ENCODE measurements at places on chromosomes 5 and 9.

DNA sequence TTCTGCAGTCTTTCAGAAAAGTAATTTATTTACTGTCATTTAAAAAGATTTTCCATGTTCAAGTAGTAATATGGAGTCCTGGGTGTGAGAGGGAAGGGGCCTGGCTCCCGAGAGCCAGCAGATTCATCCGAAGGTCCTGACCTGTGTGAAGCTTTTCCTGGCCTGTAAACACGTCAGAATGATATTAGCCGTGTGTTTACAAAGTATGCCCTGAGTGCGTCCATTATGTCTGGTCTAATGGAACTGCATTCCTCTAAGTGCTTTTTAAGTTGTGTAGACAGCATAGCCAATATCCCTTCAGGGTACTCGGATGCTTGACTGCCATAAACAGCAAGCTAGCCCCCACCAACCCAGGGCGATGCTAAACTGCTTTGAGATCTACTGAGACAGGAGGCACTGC is 495.2 kb downstream of the AGTPBP1 start:
- no peak for DNase-seq

DNA sequence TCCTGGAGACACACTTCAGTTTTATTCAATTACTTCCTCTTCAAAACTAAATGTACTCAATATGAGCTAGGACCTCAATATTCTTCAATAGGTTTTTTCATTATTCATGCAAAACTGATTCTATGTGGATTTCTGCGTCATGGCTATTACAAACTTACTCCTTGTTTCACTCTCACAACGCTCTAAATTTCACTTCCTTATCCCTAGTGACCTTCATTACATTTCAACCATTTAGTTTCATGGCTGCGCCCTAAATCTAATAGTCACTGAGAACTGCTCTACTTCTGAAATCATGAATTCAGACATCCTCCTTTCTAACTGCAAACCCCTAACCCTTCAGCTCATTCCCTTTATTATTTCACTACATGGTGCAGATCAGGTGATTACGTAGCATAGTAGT is 93.9 kb downstream of the SLC25A46 start:
- DNase-seq = no peak

DNA sequence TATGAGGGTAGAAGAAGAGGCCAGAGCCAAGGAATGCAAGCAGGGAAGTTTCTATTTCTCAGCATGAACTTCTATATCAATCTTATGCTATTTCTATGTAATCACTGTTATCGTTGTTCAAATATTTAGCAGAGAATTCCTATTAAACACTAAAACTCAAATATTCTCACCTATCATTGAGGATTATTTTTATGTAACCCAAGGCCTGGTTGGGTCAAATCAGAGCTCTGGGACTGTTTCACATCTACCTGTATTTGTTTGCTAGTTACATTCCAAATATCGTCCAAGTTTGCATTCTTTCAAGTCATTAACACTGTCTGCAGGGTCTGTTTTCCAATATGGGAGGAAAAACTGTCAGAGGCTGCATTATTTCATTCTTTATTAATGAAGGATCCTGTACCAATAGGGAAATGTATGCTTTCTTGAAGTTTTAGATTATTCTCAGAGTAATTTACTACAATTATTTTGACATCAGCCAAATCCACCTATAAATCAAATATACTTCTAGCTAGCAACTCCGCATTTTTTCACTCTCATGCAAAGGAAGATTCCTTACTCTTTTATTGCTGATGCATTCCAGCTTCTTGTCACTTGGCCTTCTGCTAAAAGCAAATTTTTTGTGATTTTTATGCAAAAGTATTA is 52.2 kb downstream of the LURAP1L start:
- no peak for DNase-seq

DNA sequence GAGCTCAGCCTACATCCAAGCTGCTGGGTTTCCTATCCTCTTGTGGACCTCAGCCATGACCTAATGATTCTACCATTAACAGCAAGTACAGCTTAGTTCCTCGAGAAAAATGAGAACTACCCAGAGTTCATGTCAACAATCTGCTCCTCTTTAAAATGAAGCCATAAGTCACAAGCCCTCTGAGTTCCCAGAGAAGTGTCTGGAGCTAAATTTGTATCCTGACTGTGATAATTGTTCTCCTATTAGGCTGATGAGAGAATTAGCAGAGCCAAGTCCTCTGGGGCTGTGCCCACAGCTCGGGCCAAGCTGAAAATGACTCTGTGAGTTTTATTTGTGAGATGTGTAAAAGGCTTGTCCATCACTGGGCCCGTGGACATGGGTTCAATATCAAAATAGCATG is 145.1 kb upstream of the SMIM23 start:
- DNase-seq = no peak

- peak; percentile 92 for DNase-seq
These were observed 24.9 kb upstream of the SH3PXD2B start for GRCh38 chr5:172479034-172479783.

DNA sequence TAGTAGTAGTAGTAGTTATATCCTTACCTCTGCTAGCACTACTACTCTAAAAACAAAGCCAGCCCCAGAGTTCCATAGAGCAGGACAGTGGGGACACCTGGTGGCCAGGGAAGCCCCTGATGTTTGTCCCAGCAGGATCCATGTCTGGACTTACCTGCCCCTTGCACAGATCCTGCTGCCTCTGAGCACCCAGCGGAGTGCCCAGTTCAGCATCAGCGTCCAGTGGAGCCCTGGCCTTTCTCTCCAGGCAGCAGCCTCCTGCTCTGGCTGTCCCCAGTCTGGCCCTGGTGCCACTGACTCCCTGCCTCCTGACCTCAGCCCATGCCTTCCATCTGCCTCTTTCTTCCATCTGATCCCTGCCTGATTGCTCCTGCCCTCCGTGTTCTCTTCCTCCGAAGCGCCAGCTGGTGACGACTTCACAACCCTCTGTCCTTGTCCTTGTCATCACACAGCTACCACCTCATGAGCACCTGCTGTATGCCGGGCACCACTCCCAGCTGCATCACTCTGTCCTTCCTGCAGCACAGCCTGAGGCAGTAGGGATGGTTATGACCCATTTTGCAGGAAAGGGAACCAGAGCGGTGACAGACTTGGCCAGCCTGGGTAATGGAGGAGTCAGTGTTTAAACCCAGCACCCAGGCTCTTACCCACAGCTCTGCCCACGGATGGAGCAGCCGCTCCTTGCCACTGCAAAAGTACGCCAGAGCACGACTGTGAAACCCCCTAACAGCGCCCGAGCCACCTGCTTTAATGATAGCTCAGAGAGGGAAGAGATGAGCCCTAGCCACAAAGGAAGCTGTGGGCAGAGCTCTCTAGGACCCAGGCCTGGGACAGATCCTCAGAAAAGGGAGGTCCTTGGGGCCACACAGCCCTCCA is 11.5 kb downstream of the SARDH start:
- DNase-seq = peak; percentile 73

- no peak for DNase-seq
These were observed 383.4 kb downstream of the BRINP1 start for GRCh38 chr9:118985851-118986250.

DNA sequence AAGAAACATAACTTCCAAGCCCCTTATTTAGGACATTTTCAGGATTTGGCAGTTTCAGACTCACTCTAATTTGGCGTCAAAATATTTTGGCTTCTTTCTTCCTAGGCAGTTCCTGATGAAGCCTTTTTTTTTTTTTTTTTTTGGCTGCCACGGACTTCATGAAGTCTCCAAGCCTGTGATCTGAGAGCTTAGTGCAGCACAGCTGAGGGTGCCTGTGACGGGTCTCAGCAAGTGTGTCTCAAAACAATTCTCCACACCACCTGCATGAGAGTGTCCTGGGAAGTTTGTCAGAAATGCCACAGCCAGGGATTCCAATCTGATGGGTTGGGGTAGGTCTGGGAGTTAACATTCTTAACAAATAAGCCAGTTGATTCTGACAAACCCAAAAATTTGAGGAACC is 6.0 kb upstream of the ESM1 start:
- DNase-seq = no peak

GRCh38 chr5:59065554-59065953 is 482.7 kb downstream of the RAB3C start:
- DNase-seq = no peak

DNA sequence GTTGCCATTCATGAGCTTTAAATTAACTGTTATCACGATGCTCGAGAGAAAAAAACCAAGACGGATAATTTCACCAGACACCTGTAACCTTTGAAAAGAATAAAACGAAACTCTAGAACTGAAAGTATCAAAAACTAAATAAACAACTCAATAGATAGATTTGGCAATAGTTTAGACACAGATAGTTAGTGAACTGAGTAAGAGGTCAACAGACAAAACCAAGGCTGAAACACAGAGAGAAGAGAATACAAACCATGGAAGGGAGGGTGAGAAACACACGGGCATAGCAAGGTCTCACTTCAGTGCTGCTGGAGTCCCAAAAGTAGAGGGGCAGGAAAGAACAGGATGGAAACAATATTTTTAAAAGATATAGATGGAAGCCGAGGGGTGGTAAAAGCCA is 3.3 kb upstream of the OR2V1 start:
- DNase-seq = no peak

- no peak for DNase-seq
These were observed 121.9 kb upstream of the CXCL14 start for GRCh38 chr5:135700731-135701130.

DNA sequence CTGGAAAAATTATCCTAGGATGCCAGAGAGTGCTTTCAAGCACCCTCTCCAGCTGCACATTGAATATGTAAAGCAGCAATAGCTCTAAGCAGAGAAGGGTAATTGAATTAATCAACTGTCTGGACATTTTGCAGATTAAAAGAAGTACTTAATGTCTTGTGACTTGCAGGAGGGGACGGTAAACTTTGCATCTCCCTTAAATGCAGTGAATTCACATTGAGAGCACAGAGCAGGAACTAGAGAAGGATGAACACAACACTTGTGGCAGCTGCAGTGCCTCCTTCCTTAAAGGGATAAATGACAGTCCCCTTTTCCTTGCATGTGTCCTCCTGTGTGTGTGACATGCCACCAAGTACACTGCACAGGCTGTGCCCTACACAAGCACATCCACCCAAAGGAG is 7.4 kb upstream of the CDK5RAP2 start:
- no peak for DNase-seq

- DNase-seq = no peak
These were observed 151.8 kb downstream of the OLFM1 start for GRCh38 chr9:135239100-135239768.

DNA sequence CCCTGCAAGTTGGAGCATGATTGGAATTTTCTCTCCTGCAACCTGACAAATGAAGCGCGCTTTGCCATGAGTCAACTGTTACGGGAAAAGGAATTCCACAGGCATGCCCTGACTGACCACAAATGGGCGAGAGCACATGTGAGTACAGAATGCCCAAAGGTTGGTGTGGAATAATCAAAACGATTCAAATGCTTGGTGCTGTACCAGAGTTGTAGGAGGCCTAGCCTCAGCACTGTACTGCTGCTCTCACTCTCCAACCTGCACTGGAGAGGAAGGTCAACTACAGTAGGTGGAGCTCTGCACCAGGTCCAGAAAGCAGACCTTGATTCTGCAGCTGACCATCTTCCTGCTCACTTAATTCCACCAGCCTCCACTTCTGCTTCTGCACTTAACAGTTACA is 406.9 kb upstream of the ACTBL2 start:
- DNase-seq = peak; percentile 97

DNA sequence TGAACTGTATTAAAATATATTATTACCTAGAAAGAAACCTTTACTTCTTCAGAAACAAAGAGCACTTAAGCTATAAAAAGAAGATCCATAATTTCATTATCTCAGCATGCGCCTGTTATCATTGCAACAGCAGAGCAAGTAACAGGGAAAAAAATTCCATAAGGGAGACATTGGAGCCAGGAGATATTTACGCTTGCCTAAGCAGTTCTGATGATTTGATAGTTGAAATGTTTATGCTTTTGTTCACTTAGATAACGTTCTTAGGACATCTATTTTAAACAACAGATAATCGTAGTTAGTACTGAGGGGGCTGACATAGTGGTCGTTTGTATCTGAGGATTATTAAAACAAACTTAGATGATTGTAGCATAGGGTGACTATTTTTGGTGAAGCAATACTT is 252.5 kb downstream of the NNT start:
- no peak for DNase-seq

GRCh38 chr9:79524266-79524665 is 47.5 kb upstream of the TLE4 start:
- DNase-seq = no peak

DNA sequence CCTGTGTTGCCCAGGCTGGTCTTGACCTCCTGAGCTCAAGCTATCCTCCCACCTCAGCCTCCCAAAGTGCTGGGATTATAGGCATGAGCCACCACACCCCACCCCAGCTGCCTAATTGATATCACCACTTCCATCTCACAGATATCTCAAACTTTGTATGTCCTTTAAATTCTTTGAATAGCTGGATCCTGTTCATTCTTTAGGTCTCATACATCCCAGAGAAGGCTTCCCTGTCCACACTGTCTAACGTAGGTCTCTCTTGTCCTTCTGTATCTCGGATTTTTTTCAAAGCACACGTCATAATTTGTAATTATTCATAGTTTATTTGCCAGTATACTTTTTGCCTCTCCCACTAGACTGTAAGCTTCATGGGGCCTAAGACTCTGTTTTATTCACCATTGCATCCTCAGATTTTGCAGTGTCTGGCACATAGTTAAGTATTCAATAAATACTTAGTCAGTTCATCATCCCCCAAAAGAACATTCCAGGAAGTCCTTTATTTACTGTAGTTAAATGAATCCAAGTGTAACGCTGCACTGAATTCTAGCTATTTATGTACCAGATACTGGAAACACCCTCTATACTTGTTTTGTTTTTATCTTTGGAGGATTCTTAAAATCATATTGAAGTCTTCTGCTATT is 10.5 kb downstream of the ARSK start:
- DNase-seq = no peak

DNA sequence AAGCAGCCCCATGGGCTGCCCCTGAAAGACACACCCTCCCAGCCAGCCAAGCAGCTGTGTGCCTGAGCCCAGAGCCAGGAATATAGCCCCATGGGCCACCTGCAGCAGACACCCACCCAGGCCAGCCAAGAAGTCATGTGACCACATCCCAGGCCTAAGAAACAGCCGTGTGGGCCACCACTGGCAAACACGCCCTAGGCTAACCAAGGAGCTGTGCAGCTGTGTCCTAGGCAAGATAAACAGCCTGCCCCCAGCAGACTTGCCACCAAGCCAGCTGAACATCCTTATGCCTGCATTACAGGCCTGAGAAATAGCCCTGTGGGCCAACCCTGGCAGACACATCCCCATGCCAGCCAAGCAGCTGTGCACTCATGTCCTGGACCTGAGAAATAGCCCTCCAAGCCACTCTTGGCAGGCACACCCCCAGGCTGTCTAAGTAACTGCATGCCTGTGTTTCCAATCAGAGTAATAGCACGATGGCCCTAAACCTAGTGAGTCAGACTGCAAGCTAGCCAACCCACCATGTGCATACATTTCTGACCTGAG is 143.0 kb downstream of the ADAMTS6 start:
- no peak for DNase-seq

GRCh38 chr9:134626069-134626423 is 15.6 kb upstream of the COL5A1 start:
- DNase-seq = no peak

GRCh38 chr9:9996259-9996658 is 616.5 kb downstream of the PTPRD start:
- no peak for DNase-seq

GRCh38 chr9:77945798-77946197 is 85.8 kb downstream of the GNAQ start:
- no peak for DNase-seq

Measured in Daoy (cell line).